ENCODE measurements at places on chromosomes 1 and 21. TPM values are rescaled to one million over a fixed set of nuclear protein-coding genes. Genes with fewer than 3 reads are reported as not detected.

HSD3B1 gene
- not detected for total RNA-seq

HPCAL4 gene
- 3.0 TPM for total RNA-seq

SEMA6C gene
- 3.7 TPM for total RNA-seq

PTGER3 gene
- not detected for total RNA-seq

KCNE1 gene
- total RNA-seq = not detected

GRCh38 chr1:205856433-205856832 lies 6.5 kb upstream of the PM20D1 start:
- no peak for DNase-seq

DNA sequence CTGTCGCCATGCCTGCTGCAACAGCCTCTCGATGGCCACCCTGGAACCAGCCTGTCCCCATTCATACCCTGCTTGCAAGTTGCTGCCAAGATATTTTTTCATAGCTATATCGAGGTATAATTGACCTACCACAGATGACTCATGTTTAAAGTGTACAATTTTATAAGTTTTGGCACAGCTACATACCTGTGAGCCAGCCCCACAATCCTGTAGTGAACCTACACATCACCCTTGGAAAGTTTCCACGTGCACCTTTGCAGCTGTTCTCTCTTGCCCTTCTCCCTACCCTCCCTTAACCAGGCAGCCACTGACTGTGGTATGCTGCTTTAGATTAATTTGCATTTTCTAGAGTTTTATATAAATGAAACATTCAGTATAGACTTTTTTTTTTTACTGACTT lies 23.0 kb upstream of the KCNJ6 start:
- no peak for DNase-seq

- no peak for DNase-seq
Measured at GRCh38 chr1:107172450-107173170, 31.8 kb downstream of the NTNG1 start.

DNA sequence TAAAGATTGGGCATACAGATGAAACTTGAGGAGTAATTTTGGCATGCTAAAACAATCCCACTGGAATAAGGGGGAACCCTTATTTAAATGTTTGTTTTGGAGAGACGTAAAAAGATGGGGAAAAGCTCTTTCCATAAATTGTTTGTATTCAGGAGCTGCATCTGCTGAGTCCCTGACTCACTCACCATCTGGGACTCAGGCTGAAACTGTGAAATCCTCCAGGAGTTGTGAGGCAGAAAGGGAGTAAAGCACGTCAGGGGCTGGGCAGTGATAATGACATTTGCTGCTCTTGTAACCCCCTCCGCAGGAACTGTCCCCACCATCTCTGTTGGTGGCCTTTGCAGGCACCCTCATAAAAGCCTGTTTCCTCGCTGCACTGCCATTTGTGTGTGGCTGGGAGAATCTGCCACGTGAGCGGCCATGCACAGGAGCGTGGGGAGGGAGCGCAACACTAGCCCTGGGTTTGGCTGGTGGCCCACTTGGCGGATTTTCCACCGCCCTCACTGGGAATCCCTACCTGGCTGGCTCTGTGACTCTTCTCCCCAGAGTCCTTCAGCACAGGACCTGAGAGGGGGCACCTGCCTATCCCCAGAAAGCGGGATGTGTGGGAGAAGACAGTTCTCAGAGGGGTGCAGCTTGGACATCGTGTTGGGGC lies 45.3 kb downstream of the ZSCAN20 start:
- no peak for DNase-seq

- no peak for DNase-seq
Measured at GRCh38 chr1:49166031-49166430, 389.3 kb upstream of the BEND5 start.

DNA sequence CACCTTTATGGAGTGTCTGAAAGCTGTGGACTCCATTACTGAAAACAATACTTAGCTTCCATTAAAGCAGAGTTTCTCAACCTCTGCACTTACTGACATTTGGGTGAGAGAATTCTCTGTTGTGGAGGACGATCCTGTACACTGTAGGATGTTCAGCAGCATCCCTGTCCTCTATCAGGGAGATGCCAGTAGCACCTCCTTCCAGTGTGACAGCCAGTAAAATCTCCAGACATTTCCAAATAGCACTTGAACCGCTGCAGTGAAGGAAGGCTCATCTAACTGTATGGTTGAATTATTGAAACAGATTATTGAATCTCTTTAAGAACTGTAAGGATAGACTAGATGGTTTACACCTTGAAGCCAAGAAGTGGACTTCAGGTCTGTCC lies 3.1 kb downstream of the PRDM2 start:
- DNase-seq = no peak

DNA sequence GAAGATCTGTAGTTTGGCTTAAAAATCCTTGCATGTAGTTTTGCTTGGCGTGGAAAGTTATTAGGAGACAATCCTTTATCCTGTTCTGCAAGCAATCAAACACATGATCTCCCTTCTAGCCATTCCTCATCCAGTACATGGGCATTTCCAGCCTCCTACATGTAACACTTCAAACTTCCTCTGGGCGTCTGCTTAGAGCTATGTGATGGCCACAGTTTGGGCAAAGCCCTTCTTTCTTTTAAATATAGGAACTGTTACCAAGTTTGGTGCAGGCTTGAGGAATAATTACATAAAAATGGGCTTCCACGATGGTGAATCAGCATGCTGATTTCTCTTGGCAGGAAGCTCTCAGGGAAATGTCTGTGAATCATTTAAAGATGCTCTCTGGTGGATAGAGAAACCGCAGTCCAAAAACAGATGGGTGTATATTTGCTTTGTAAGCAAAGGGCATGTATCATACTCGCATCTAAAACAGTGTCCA lies 176.9 kb upstream of the FMN2 start:
- DNase-seq = no peak

Measured in activated CD8-positive, alpha-beta T cell treated with anti-CD3 and anti-CD28 coated beads for 36 hours (primary cell).